T-cell (primary cell): ENCODE measurements at places on chromosomes 7 and 10.

- no peak for DNase-seq
These were observed 63.4 kb downstream of the RNF32 start for GRCh38 chr7:156703773-156704482.

DNA sequence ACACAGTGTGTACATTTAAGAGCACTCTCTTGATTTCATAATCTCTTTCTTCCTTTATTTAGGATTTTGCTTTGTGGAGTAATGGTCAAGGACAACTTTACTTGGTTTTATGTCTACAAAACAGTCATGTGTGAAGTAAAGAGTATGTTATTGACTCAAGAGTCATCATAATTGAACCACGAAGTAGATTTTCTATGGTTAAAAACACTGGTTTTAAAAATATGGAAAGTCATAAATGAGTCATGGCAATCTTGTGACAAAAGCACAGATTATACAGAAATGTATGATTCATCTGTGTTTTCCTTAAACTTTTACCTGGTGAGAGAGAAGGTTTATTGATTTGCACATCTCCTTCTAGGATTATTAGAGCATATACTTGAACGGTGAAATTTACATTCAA, 969.7 kb downstream of the GATA3 start:
- no peak for DNase-seq

DNA sequence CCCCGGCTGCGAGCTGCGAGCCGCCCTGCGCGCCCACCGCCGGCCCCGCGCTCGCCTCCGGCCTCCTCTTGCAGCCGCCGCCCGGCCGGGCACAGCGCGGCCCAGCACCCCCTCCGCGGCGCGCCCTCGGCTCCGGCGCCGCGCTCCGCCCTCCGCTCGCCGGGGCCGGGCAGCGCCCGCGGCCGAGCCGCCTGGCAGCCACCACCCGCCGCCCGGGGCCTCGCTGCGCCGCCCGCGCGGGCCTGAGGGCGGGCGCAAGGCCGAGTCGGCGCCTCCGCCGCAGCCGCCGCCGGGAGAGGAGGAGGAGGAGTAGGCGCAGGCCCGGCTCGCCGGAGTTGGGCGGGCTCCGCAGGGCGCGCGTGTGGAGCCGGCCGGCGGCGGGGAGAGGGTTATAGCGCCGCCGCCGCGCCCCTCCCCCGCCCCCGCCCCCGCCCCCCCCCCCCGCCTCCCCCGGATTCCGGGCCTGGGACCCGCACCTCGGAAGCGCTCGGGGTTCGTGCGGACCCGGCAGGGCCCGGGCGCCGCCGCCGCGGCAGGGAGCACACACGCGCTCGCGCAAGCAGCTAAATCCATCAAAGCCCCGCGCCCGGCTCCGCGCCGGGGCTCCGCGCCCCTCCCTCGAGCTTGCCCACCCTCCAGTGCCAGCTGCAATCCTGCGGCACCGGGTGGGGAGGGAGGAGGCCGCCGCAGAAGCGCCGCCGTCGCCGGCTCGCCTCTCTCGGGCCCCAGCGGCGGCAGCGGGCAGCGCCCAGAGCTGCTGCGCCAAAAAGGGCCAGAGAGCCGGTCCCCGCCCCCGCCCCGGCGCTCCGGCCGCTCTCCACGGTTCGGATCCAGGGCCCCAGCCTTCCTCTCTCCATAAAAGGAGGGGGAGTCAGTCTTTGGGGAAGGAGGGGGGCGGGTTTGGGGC, at the start of gene PDGFA:
Gene PDGFA (minus strand): TSS at position 363 of the 907 bp plus-strand sequence. CDS start 845 bp downstream, outside the sequence.
- no peak for DNase-seq

DNA sequence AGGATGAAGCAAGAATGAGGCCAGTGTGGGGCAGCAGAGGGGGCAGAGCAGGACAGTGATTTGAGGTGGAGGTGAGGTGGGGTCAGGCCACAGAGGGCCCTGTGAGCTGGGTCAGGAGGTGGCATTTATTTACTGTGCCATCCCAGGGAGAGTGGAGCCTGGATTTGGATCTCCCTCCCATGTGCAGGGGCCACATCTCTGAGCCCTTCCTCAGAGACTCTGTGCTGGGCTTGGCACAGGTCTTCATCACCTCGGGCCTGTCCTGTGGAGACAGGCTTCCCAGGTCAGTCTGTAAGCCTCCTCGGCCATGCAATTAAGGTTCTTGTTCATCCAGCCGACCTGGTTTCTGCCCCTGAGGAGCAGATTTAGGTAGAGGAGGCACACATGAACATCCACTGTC, 40.9 kb downstream of the ZNF777 start:
- no peak for DNase-seq
